ENCODE measurements at places on chromosomes 12 and 14. TPM values are rescaled to one million over a fixed set of nuclear protein-coding genes. Genes with fewer than 3 reads are reported as not detected.

SERPINA10 gene
- not detected for total RNA-seq

LRRC10 gene
- total RNA-seq = not detected

MYO1H gene
- not detected for total RNA-seq

PAPLN gene
- 5.7 TPM for total RNA-seq

Measured in A549 treated with GW870086 at 1 μM for 4 hours (cell line).